ENCODE measurements at places on chromosomes 6 and 20.

DNA sequence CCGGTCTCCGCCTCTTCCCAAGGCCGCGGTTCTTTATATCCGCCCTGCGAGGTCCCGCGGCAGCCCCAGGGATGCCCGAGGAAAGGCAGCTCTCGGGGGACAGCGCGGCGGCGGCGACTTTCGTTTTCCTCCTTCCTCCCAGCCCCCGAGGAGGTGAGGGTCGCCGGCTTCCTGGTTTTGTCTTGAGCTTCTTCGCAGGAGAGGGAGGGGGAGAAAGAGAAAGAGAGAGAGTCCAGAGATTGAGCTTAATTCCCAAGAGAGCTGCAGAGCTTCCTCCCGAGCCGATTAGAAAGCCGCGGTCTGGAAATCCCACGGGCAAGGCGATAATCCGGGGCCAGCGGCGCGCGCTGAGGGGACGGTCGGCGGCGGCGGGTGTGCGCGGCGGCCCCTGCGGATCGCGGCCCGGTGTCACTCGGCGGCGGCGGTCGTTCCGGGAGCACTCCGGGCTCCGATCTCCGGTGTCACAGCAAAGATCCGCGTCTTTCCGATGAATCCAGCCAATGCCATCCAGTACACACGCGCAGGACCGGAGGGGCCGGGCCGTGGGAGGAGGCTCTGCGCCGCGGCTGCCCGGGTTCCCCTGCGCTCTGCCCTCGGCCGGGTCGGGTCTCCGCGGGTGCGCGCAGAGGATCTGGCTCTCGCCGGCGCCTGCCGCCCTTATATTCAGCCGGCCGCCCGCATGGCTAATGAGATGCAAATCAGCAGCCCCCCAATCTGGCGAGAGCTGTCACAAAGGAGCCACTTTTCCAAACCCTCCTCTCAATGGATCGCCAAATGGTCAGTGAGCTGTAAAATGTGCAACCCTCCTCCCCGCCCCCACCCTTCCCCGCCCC is at the start of gene DLL1:
TSS of gene DLL1 (minus strand) at position 783 of the 833 bp plus-strand sequence. CDS start 939 bp downstream, outside the sequence.
- peak; percentile 67 for DNase-seq
- H3K27me3 ChIP-seq = peaks cover 41% of the 10 kb centered on the region
- peaks cover 66% of the 10 kb centered on the region for H3K4me1 ChIP-seq

- H3K4me1 ChIP-seq = no peaks in the 10 kb centered on the region
- H3K36me3 ChIP-seq = no peaks in the 10 kb centered on the region
- no peaks in the 10 kb centered on the region for H3K27me3 ChIP-seq
- no peak overlapping the region for H3K27ac ChIP-seq
- peak; percentile 8 for DNase-seq
These were observed 61.4 kb downstream of the NPEPL1 start for GRCh38 chr20:58753922-58754551.

DNA sequence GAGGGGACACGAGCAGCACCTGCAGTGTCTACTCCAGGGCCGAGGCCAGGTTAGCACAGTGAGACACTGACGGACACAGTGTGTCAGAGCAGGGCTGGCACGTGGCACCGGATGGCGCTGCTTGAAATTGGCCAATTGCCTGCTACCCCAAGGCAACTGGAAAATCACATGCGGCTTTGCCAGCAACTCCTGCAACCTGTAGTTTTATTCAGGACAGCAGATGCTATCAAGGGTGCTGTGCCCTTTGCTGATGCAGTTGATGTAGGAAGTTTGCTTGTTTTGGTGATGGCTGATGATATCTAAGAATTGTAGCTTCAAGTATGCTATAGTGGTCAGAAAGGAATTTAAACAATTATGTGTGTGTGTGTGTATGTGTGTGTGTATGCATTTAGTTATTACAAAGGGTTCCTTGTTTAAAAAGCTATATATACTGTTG is 25.9 kb downstream of the RIN2 start:
- DNase-seq = no peak
- no peaks in the 10 kb centered on the region for H3K4me1 ChIP-seq
- no peak overlapping the region for H3K27ac ChIP-seq
- no peaks in the 10 kb centered on the region for H3K27me3 ChIP-seq

GRCh38 chr6:26086211-26086610 is 1.0 kb upstream of the HFE start:
- DNase-seq = peak; percentile 16
- H3K4me3 ChIP-seq = no peak overlapping the region
- H3K27me3 ChIP-seq = no peaks in the 10 kb centered on the region
- H3K36me3 ChIP-seq = no peaks in the 10 kb centered on the region
- peaks cover 33% of the 10 kb centered on the region for H3K4me1 ChIP-seq

DNA sequence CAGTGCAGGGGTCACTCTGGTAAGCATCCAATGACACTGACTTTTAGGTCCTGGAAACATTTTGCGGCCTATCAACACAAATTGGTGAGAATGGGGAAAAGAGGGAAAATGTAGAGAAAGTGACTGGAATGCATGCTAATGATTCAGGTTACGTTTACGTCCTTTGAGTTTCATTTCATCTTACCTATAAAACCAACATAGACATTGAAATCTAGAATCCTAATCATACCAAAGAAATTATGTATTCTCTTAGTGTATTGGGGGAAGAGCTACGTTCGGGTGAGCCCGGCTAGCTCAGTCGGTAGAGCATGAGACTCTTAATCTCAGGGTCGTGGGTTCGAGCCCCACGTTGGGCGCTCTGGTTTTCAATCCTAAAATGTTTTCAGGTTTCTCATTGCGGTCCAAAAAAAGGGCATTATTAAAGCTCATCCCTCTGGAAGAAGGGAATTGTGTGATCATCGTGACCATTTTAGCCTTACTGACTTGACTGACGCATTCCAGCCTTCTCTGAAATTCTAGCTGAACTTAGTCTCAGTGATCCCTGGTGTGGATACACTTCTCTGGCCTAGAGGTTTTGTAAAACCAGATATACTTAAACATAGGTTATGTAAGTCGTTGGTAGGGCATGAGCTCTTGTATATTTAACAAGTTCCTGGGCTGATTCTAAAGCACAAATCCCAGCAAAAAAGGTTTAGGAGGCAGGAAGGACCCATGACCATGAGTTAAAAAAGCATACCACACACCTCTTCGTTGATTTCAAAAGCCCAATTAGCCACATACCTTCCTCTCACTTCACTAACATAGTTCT is 18.3 kb downstream of the HMGN4 start:
- no peaks in the 10 kb centered on the region for H3K27me3 ChIP-seq
- DNase-seq = no peak
- no peak overlapping the region for H3K27ac ChIP-seq

GRCh38 chr20:38196592-38196991 is 31.5 kb upstream of the TGM2 start:
- no peak overlapping the region for H3K4me3 ChIP-seq
- no peaks in the 10 kb centered on the region for H3K27me3 ChIP-seq
- H3K4me1 ChIP-seq = no peaks in the 10 kb centered on the region
- no peak overlapping the region for H3K27ac ChIP-seq
- DNase-seq = peak; percentile 10
- no peaks in the 10 kb centered on the region for H3K36me3 ChIP-seq

- no peaks in the 10 kb centered on the region for H3K4me1 ChIP-seq
- no peak overlapping the region for H3K27ac ChIP-seq
- no peaks in the 10 kb centered on the region for H3K27me3 ChIP-seq
- no peak for DNase-seq
- H3K4me3 ChIP-seq = no peak overlapping the region
- H3K36me3 ChIP-seq = no peaks in the 10 kb centered on the region
These were observed 918.0 kb downstream of the TFAP2A start for GRCh38 chr6:9496837-9497236.

DNA sequence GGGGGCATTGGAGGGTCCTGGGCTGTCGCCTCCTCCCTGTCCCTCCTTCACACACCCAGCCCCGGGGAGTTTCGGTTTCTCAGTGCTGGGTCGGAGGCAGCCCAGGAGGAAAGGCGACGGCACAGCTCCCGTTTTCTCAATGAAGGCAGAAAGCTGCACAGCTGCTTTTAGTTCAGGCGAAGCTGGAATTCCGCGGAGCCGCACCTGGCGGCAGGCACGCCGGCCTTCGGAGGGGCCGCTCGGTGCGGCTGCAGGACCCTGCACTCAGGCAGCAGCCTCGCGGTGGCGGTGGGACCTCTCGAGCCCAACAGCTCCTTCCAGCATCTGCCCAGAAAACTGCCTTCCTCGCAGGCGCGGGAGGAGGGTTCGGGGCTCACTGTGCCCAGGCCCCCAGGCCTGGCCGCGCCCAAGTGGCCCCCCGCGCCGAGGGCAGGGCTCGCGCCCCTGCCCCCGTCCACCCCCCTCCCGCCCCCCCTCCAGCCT is 4.6 kb downstream of the FOXQ1 start:
- H3K36me3 ChIP-seq = no peaks in the 10 kb centered on the region
- H3K4me1 ChIP-seq = peaks cover 11% of the 10 kb centered on the region
- peak overlapping the region; percentile 48 for H3K4me3 ChIP-seq
- no peak overlapping the region for H3K27ac ChIP-seq
- no peak for DNase-seq
- H3K27me3 ChIP-seq = peaks cover 26% of the 10 kb centered on the region

GRCh38 chr6:163820745-163821458 is 406.4 kb downstream of the QKI start:
- no peaks in the 10 kb centered on the region for H3K36me3 ChIP-seq
- H3K4me3 ChIP-seq = no peak overlapping the region
- no peaks in the 10 kb centered on the region for H3K27me3 ChIP-seq
- no peak overlapping the region for H3K27ac ChIP-seq
- no peak for DNase-seq
- no peaks in the 10 kb centered on the region for H3K4me1 ChIP-seq

GRCh38 chr6:167000759-167001158 is 1.6 kb downstream of the CEP43 start:
- H3K36me3 ChIP-seq = peaks cover 6% of the 10 kb centered on the region
- H3K4me3 ChIP-seq = no peak overlapping the region
- peaks cover 15% of the 10 kb centered on the region for H3K4me1 ChIP-seq
- no peak overlapping the region for H3K27ac ChIP-seq

- no peaks in the 10 kb centered on the region for H3K4me1 ChIP-seq
- no peaks in the 10 kb centered on the region for H3K36me3 ChIP-seq
- DNase-seq = no peak
- no peaks in the 10 kb centered on the region for H3K27me3 ChIP-seq
- H3K27ac ChIP-seq = no peak overlapping the region
These were observed 608.4 kb downstream of the EPHA7 start for GRCh38 chr6:92810913-92811312.

GRCh38 chr20:41320976-41321375 is 3.4 kb upstream of the ZHX3 start:
- no peaks in the 10 kb centered on the region for H3K27me3 ChIP-seq
- H3K27ac ChIP-seq = no peak overlapping the region
- H3K36me3 ChIP-seq = no peaks in the 10 kb centered on the region
- H3K4me1 ChIP-seq = peaks cover 13% of the 10 kb centered on the region
- no peak for DNase-seq

- H3K4me1 ChIP-seq = no peaks in the 10 kb centered on the region
- no peak for DNase-seq
- H3K27me3 ChIP-seq = no peaks in the 10 kb centered on the region
- no peak overlapping the region for H3K4me3 ChIP-seq
- H3K36me3 ChIP-seq = no peaks in the 10 kb centered on the region
- H3K27ac ChIP-seq = no peak overlapping the region
These were observed 100.9 kb downstream of the PPP1R14C start for GRCh38 chr6:150243620-150244314.

DNA sequence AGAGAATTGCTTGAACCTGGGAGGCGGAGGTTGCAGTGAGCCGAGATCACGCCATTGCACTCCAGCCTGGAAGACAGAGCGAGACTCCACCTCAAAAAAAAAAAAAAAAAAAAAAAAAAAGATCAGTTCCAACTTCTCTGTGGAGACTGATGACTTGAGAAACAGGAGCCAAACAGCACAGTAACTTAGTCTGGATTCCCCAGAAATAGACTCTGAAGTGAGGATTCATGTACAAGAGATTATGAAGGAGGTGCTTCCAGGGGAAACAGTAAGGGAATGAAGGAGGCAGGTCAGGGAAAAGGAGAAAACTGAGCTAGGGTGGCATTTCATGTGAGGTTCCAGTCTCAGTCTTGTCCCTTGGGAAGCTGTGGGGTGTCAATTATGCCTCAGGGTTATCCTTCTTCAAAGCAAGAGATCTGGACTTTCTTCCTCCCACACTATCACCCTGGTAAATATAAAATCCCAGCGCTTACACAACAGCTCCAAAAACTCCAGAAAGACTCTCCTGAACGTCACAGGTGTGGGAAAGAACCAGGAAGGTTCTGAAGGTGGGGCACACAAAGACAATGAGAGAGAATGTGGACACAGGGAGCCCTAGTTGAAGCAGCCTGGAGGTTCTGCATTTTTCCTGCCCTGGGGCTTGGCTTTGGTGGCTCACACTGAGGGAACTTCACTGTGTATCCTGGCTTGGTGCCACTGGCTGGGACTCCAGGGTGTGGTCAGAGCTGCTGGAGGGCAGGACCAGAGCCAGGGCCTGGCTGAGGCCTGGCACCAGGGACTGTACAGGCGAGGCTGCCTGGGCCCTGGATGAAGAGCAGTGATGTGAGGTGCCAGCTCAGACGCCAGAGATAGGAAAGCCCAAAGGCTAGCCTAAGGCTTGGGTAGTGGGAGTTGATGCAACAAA is 46.8 kb downstream of the PCNA start:
- no peak for DNase-seq
- no peak overlapping the region for H3K27ac ChIP-seq
- no peak overlapping the region for H3K4me3 ChIP-seq
- peaks cover 5% of the 10 kb centered on the region for H3K4me1 ChIP-seq
- H3K27me3 ChIP-seq = no peaks in the 10 kb centered on the region

GRCh38 chr20:62823688-62824475 is 7.0 kb downstream of the COL9A3 start:
- peak overlapping the region; percentile 46 for H3K4me3 ChIP-seq
- no peak overlapping the region for H3K27ac ChIP-seq
- no peaks in the 10 kb centered on the region for H3K36me3 ChIP-seq
- peaks cover 9% of the 10 kb centered on the region for H3K27me3 ChIP-seq

DNA sequence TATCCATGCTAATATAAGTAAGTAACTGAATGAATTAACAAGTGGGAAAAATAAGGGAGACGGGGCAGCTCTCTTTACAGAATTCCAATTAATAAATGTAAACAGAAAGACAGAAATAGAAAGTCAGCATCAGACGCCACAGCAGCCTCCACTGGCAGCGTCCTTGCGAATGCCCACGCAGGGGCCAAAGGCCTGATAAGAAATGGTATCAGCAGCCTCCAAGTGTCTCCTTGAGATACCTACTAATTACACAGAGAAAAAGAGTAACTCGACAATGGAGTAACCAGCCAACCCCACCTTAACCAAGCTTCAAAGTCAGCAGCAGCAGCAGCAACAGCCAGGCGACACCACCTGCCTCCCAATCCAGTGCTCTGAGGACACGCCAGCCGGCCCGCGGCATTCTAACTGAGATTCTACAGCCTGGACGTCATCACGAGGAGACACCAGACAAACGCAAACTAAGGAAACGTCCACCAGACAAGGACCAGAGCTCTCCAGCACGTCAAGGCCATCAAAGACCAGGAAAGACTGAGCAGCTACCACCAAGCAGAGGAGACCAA is 78.8 kb downstream of the TAF4 start:
- peaks cover 50% of the 10 kb centered on the region for H3K36me3 ChIP-seq
- no peak for DNase-seq
- no peaks in the 10 kb centered on the region for H3K27me3 ChIP-seq
- H3K4me1 ChIP-seq = peaks cover 11% of the 10 kb centered on the region
- no peak overlapping the region for H3K27ac ChIP-seq

- peaks cover 38% of the 10 kb centered on the region for H3K36me3 ChIP-seq
- peak; percentile 19 for DNase-seq
- peak overlapping the region; percentile 80 for H3K4me3 ChIP-seq
- H3K27ac ChIP-seq = peak overlapping the region; percentile 75
- no peaks in the 10 kb centered on the region for H3K27me3 ChIP-seq
These were observed 621 bp downstream of the NOL7 start for GRCh38 chr6:13615792-13616120.
